ENCODE measurements at places on chromosomes 2 and 18.
A peak's percentile ranks its signal among the peaks of the same experiment; 100 is the strongest.

DNA sequence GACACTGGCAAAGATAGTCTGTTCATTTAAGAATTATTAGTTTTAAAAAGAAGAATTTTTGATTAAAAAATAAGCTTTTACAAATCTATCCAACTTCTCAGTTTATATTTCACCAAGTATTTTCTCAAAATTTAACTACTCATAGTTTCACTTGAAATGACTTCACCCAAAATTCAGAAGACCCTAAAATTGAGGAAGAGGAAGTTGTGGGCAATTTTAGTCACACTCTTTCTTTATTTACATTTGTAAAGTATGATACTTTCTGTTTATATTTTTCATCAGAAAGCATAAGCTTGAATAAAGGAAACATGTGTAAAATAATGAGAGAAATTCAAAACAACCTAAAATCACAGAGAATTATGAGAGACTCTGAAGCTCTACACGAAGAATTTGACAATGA, 278.8 kb upstream of the MEIS1 start:
- no peak for DNase-seq

DNA sequence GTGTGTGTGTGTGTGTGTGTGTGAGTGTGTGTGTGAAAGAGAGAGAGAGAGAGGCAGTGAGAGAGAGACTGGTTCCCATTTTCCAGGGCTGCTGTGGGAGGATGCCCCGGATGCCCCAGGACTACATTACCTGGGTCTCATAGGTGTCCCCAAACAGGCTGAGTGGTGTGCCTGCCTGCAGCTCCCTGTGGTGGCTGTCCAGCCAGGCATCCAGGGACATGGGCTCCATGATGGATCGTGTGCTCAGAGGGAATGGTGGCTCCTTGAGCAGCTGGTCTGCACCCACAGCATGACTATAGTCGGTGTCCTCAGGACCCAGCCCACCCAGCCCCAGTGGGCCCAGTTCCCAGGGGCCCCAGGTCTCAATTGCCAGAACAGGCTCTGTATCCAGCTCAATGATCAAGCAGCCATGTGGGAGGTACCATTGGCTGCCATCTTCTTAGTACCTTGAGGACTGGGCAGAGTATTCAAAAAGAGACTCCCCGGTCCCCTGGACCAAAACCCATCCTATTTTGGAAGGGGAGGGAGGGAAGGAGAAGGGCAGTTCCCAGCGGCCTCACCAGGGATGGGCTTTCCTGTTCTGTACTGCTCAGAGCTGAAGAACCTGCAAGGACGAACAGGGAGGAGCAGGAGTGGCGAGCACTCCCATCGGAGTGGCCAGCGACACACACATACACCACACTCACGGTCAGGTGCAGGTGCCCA, 5.8 kb upstream of the OXER1 start:
- no peak for DNase-seq

- DNase-seq: no peak
Measured at GRCh38 chr2:149594411-149594810, 6.8 kb upstream of the MMADHC start.

DNA sequence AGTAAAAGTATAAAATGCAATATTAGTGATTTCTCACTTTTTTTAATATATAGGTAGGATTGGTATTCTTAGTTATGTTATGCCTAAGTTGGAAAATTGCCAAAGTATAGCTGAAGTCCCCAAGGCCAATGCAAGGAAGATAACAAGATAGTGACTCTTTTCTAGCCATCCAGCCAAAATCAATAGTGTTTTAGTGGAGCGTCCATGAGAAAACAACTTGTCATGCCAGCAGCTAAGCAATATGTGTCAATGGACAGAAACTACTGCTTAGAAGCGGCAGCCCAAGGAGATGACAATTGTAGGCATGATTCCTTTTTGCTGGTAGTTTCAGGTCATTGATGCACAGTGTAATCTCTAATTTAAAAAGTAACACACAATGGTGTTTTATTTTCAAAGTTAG, 1444.6 kb downstream of the SUCLG1 start:
- no peak for DNase-seq

DNA sequence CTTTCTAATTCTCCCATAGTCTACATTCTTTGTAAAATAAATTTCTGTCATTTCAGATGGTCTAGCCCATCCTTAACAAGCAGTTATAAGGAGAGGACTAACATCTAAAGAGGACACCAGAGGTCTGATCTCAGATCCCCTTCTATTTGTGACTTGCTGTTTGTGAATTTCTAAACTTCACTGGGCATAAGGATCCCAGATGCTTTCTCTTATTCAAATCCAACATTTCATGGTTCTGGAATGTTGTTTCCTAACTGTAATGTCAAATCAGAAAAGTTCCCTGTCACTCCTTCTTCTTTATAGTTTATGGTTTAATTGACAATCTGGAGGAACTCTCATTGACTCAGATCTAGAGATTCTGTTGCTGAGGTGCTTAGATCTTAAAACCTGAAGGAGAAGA, 430.2 kb downstream of the MEIS1 start:
- DNase-seq: no peak

- DNase-seq: no peak
Measured at GRCh38 chr2:152613235-152613634, 104.0 kb downstream of the PRPF40A start.

GRCh38 chr18:3722649-3723433, 272.9 kb downstream of the TGIF1 start:
- no peak for DNase-seq

GRCh38 chr18:37524498-37525261, 40.9 kb downstream of the CELF4 start:
- DNase-seq: no peak

- no peak for DNase-seq
Measured at GRCh38 chr2:110816404-110817365, 84.3 kb downstream of the ACOXL start.

- no peak for DNase-seq
Measured at GRCh38 chr2:29290293-29291047, 175.3 kb downstream of the CLIP4 start.

GRCh38 chr2:103959174-103960128, 894.5 kb upstream of the POU3F3 start:
- DNase-seq: no peak

GRCh38 chr2:2563309-2563860, 232.3 kb upstream of the MYT1L start:
- no peak for DNase-seq

- peak; percentile 30 for DNase-seq
Measured at GRCh38 chr18:50218432-50219197, 23.7 kb upstream of the MYO5B start.

DNA sequence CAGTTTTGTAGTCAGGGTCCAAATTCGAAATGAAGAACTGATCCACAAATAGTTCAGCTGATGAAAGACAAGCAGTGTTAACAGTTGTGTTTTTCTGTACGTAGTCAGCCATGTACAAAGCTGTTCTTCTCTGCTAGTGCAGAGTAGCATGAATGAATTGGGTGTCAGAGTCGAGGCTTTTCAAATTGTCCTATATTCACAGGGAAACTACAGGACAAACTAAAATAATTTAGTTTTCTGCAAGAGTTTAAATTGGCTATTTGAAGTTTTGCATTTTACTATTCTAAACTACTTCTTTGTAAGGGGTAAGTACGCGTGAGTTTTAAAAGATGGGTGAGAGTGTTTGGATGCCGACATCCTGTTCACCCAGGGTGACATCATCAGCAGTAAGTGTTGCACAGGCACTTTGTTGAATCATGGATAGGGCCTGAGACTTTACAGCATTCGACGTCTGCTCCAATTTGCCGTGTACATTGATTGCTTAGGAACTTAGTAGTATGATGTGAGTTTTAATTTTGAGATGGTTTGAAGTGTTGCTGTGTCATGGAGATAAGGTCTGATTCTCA, 147.2 kb upstream of the NFATC1 start:
- DNase-seq: no peak

- no peak for DNase-seq
Measured at GRCh38 chr2:231683292-231684235, 24.8 kb upstream of the PTMA start.

DNA sequence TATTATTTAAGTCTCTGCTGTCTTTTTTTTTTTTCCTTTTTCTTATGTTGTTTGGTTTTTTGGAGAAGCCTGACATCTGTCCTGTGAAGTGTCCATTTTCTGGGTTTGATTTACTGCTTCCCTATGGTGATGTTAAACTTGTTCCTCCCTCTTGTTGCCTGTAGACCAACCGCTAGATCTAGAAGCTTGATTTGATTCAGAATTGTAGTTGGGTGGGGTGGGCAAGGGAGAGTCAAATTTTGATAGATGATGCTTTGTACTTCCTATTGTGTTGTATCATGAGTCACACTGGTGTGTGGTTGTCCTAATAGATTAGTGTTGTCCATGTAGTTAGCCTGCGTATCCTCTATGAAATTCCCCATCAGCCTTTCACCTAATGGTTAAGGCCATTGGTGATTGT, 35.4 kb downstream of the CAB39 start:
- DNase-seq: no peak
